Spinal cord (tissue), 10 donors: ENCODE measurements at places on chromosomes 12 and 14.

DNA sequence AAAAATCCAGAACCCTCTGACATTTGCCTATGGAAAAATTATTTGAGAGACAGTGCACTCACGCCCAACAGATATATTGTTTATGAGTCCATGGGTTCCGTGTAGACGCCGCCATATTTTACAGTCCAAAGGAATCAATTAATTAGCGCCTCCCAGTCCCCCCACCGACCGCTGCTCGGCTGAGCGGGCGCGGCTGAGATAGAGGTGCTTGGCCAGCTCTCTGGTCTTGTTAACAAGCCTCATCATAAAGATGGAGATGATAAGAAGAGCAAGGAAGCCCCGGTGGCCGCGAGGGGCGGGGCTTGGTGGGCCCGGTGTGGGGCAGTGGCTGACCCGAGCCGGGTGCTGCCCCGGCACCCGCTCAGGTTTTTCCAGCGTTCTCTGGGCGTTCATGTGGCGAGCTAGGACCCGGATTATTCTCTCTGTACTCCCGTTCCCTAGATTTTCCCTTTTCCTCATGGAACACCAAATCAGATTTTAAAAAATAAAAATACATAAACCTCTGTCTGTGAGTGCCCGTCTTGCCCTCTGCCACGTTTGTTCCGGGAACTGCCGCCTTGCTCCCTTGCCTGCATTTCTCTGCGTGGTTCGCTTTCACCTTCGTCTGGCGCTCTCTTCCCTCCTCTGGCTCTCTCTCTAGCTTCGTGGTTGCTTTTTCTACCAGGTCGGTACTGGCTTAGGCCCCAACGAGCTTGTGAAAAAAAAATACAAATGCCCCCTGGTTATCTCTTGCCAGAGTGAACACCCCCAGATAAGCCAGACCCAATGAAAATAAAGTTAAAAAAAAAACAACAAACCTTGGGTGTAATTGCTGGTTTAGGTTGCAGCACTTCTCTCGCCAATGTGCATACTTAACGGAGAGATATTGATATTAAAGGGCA is 9.0 kb downstream of the HOXC12 start:
- no peak for DNase-seq

DNA sequence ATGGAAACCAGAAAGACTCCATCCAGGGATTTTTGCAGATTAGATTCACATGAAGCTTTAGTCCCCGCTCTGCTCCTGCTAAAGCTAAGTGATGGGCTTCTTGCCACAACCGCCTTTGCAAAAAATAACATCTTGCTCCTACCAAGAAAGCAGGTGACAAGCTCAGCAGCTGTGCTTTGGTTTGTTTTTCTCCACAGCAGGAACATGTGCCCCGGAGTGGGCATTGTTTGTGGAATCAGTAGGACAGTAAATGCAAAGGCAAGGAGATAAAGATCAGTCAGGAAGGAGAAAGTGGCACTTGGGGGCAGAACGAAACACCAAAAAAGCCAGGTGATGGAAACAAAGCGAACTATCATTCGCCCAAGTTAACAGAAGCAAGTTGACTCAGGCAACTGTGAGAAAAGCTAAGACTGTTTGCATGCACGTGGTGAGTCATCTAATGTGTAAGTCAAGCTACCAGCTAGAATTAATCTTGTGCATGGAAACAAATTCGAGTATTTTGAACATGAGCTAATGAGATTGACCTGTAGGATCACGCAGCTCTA is 165.5 kb upstream of the PLXNC1 start:
- no peak for DNase-seq

- no peak for DNase-seq
Measured at GRCh38 chr12:107622001-107622400, 63.6 kb upstream of the PWP1 start.

GRCh38 chr14:23114120-23114458 is 5.0 kb downstream of the CEBPE start:
- DNase-seq, result no peak

- no peak for DNase-seq
Measured at GRCh38 chr14:69985463-69985862, 106.2 kb downstream of the SMOC1 start.

- no peak for DNase-seq
Measured at GRCh38 chr14:77516126-77516525, 17.5 kb upstream of the ISM2 start.

- DNase-seq, result no peak
Measured at GRCh38 chr12:54428050-54429013, 9.3 kb upstream of the ITGA5 start.

DNA sequence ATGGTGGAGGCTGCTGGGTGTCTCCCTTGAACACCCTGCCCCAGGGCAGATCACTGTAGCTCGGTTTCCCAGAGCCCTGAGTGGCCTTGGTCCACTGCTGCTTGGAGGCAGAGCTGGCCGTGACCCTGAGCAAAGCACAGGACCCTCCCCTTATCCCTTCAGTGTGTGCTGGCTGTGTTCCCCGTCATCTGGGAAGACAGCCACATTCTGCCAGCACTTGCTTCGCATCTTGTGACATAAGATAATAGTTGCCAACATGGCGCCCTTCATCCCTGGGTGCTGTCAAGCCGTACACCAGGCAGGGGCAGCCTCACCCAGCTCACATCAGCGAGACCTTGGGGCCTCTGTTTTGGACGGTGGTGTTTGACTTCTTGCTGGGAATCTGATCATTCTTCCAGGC is 12.1 kb upstream of the ALDH2 start:
- no peak for DNase-seq

- DNase-seq, result peak; percentile 20
Measured at GRCh38 chr12:5924342-5924741, 20.7 kb downstream of the ANO2 start.

- no peak for DNase-seq
Measured at GRCh38 chr12:51527966-51528365, 63.1 kb upstream of the SCN8A start.

- DNase-seq, result no peak
Measured at GRCh38 chr12:64739778-64740177, 19.4 kb downstream of the GNS start.

GRCh38 chr12:52003016-52003550 is 3.7 kb upstream of the TAMALIN start:
- no peak for DNase-seq

DNA sequence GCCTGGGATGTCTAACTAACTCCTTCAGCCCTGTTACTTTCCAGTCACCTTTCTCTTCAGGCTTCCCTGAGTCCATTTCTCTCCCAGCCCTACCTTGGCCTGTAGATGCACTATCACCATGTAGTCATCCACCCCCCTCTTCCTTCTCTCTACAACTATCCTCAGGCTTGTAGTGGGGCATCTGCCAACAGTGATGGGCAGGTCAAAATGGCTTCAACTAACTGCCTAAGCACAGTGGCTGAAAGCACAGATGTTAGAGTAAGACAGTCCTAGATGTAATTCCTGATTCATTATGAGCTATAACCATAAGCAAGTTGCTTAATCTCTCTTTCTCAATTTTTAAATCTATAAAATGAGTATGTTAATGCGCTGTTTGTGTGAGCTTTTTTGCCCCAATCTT is 133.6 kb upstream of the NAV3 start:
- DNase-seq, result no peak

GRCh38 chr12:54601841-54602240 is 13.4 kb upstream of the PPP1R1A start:
- no peak for DNase-seq

- no peak for DNase-seq
Measured at GRCh38 chr12:75933101-75933500, 98.5 kb downstream of the PHLDA1 start.

DNA sequence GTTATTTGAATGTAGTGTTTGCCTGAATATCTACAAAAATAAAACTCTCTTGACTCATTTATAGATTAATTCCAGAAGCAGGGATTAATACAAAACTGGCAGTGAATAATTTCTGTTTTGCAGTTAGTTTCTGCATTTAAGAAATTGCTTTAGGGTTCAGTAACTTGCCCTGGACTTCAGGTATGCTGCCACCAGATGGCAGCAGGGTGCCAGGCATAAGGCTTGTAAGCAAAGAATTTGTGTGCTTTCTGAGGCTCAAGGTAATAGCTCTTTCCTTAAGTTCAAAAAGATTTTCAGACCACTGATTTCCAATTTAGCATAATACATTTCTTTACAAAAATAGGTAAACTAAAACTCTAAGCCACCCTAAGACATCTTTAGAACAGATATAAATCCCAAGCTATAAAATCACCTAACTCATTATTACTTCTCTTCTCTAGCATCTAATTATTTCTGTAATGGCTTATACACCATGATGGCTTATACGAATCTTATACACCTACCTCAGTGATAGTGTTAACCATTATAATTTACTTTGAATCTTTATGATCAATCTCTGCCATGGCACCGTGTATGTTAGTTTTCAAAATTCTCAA is 398.3 kb downstream of the APAF1 start:
- peak; percentile 88 for DNase-seq

DNA sequence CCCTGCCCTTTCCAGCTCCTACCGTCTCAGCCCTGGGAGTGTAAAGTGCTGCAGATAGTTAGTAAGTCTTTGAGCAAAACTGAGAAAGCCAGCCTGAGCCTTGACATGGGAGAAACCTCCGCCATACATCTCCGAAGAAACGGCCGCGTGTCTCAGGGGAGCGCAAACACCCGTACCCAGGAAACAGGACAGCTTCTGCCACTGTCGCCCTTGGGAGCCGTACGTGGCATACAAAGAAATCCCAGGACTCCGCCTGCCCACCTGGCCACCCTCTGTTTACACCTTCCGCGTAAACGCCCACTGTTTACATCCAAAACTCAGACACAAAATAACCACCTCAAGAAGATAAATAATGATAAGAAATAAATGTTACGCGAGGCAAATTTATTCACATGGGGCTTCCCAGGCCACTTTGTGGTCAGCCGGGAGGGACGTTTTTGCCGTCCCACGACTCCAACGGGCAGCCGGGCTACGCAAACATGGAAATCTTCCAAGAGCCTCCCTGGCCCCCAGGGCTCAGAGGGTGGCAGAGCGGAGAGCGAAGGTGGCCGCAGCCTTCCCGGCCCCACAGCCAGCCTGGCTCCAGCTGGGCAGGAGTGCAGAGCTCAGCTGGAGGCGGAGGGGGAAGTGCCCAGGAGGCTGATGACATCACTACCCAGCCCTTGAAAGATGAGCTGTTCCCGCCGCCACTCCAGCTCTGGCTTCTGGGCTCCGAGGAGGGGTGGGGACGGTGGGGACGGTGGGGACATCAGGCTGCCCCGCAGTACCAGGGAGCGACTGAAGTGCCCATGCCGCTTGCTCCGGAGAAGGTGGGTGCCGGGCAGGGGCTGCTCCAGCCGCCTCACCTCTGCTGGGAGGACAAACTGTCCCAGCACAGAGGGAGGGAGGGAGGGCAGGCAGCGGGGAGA is at the start of gene BDKRB2:
Gene BDKRB2 (plus strand): TSS at position 689 of the 908 bp plus-strand sequence. CDS start 32,269 bp downstream, outside the sequence.
- DNase-seq, result peak; percentile 77

- DNase-seq, result no peak
Measured at GRCh38 chr14:22558221-22558913, 30.7 kb downstream of the DAD1 start.

- no peak for DNase-seq
Measured at GRCh38 chr12:130194154-130194553, 31.9 kb downstream of the FZD10 start.

DNA sequence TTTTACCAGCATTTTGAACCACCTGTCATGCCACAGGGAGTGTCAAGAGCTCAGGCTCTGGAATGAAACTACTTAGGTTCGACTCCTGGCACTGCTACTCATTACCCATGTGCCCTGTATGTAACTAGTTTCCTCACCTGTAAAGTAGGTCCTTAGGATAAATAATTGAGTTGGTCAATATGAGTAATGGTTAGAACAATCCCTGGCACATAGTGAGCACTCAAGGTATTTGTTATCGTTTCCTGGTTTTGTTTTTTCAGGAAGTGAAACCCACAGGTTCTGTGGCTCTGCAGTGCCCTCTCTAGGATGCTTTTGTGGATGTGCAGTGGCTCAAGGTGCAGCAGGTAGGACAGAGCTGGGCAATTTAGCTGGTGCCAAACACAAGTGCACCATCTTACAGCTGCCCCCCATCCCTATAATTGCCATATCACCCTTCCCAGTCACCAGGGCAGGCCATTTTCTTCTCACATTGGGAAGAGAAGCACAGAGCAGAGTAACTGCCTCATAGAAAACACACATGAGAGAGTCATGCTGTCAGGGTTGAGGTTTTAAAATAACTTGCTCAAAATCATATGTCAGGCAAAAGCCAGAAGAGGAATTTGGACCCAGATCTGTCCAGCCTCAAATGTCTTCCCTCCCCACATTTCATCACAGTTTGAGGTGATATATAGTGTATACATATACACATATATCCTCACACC is 297.5 kb downstream of the RPAP3 start:
- no peak for DNase-seq

GRCh38 chr12:74317078-74317601 is 220.5 kb upstream of the ATXN7L3B start:
- DNase-seq, result peak; percentile 62

DNA sequence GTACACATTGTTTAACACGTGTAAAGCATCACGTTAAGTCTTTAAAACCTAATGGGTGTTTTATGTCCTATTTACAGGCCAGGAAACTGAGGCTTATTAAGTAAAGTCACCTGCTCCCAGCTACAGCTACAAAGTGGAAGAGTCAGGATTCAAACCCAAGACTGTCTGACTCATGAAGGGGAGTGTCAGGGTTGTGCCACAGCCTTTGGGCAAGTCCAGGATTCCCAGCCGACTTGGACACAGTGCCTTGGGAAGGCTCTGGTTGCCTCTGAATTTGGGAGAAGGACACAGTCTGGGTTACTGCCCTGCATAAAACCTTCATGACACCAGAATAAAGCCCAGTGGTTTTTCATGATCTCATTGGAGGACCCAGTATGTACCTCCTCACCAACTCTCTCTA is 7.3 kb downstream of the RNU4-2 start:
- no peak for DNase-seq

DNA sequence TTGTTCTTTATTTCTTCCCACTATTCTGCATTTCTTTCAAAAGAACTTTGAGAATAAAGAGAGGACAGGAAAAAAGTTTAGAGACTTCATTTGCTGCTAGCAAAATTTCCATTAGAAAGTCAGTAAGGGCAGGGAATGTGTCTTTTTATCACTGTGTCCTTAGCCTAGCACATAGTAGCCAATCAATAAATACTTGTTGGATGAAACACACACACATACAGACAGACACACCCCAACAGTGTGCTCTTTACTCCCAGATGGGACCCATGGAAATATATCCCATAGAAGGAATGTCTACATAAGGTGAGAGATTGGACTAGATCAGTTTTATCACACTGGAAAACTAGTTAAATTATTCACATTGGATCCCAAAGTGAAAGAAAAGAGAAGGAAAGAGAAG is 21.1 kb upstream of the ARID2 start:
- no peak for DNase-seq

- no peak for DNase-seq
Measured at GRCh38 chr12:31122481-31122880, 48.8 kb downstream of the DDX11 start.

DNA sequence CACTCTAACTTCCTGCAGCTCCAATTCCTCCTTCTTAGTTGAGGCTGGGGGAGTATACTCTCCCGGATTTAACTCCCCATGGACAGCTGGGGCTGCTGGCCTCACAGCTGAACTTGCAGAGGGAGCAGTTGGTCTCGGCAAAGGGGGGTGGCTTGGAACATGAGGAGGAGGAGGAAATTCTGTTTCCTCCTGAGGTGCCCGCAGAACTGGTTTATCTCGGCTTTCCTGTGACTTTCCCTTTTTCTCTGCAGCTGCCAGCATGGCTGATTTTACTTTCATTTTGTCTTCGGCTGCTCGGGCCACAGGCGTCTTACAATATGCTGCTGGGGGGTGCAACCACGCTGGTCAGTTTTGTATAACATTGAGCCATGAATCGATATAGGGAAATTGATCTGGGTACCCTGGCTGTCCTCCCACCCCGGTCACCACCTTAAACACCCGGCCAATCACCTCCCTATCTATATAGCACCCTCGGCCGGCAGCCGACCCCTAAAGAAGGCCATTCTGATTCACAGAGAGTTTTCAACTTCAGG is 1317.6 kb downstream of the TMEM121 start:
- DNase-seq, result no peak
